ENCODE measurements at places on chromosomes 3 and 15. TPM values are rescaled to one million over a fixed set of nuclear protein-coding genes. Genes with fewer than 3 reads are reported as not detected.
A peak's percentile ranks its signal among the peaks of the same experiment; 100 is the strongest.

- no peak for DNase-seq
These were observed 113.8 kb downstream of the SENP2 start for GRCh38 chr3:185699927-185700326.

DNA sequence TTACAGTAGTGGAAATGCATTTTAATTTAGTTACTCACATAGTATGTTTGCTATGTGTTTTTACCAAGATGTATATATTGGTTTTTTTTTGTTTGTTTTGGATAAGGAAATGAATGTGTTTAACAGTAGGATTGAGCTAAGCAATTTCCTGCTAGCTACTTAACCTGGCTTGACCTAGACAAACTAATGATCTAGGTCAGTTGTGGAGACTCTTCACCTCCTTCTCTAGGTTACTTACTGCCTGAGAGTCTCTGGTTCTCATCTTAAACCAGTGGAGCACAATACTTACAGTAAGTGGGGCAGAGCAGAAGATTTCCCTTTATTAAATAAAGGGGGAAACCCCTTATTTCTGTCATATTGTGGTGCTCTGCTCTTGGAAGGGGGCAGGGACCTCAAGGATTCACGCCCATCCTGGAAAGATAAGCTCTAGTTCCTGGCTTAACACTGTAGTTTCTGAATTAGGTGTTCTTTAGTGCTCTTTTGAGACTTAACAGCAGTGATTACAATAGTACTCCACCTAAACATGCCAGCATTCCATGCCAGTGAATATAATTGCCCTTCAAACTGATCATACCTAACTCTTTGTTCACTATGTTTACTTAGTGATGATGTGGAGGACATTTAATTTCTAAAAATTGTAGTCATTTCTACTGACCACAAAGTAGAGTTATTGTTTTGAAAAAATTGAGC lies 79.9 kb downstream of the UBP1 start:
- peak; percentile 40 for DNase-seq

- no peak for DNase-seq
These were observed 408.2 kb downstream of the IGSF11 start for GRCh38 chr3:118626453-118626852.

- no peak for DNase-seq
These were observed 2.1 kb downstream of the SEMA7A start for GRCh38 chr15:74431645-74432044.

- DNase-seq: no peak
These were observed 57.0 kb downstream of the ASTE1 start for GRCh38 chr3:130969621-130970020.

DNA sequence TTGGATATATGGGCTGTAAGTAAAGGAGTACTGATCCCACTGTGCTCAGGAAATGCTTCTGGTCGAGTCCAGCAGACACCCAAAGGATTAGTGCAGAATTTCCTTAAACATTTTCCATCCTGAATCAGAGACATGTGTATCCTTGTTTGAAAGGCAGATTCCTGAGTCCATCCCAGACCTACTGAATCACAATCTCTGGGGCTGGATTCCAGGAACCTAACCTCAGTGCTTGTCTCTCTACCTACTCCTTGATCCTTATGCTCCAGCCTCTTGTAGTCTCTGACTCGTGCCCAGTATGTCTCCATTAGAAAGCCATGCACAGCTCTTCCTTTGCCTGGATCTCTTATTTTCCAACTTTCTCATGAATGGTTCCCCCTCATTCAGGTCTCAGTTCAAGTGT lies 585.8 kb downstream of the NLGN1 start:
- no peak for DNase-seq

- no peak for DNase-seq
These were observed 49.1 kb downstream of the ZDHHC3 start for GRCh38 chr3:44926921-44927320.

GRCh38 chr3:5194801-5195509 lies 7.4 kb downstream of the EDEM1 start:
- DNase-seq: peak; percentile 43

DNA sequence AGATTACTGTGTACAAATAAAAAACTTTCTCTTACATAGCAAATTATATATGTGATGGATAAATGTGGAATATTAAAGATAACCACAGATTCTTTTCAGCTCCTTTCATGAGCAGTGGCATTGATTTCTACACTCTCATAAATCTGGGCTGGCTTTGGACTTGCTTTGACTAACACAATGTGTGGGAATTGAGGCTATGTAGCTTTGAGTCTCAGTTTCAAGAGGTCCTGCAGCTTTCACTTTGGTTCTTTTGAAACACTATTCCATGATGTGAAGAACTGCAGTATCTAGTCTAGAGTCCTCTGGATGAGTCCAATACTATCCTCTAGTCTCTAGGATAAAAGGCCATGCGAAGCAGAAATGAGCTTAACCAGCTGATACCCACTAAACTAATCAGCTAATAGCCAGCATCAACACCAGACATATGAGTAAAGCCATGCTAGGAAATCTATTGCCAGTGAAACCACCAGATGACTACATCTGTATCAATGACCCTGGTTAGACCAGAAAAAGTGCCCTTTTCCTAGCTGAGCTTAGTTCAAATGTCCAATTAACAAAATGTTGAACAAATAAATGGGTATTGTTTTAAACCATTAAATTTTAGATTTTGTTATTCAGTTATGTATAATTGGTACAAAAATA lies 274.9 kb upstream of the ZPLD1 start:
- no peak for DNase-seq

DNA sequence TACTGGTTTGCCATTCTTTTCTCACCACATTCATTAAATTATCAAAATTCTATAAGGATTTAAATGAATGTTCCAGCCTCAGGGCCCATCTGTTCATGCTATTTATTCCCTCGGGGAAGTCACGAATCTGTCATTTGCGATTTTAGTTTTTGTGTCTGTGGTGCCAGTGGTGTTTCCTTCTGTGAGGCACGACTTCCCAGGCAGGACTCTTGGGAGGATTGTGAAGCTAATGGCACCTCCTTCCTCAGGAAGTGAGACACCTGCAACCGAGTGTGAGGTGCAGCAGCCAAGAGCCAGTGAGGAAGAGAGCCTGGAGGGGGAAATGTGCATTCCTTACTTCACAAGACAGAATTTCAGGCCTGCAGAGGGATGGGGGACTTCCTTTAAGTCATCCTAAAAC lies 24.1 kb downstream of the SV2B start:
- DNase-seq: no peak

DNA sequence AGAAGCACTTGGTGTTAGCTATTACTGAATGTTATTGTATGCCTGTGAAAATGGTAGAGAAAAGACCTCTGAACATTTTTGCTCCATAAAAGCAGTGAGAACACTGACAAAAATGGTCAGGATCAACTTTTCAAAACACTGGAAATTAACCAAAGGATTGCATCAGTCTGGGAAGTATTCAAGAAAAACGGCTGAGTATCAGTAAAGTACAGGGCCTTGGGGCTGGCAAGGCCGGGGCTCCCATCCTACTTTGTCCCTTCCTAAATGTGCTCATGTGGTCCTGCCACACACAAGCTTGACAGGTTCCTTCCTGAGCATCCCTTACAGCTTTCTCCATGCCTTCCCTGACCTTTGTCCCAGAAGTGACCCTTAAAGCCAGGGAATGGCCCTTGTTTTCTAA lies 84.0 kb downstream of the CFAP20DC start:
- no peak for DNase-seq

DNA sequence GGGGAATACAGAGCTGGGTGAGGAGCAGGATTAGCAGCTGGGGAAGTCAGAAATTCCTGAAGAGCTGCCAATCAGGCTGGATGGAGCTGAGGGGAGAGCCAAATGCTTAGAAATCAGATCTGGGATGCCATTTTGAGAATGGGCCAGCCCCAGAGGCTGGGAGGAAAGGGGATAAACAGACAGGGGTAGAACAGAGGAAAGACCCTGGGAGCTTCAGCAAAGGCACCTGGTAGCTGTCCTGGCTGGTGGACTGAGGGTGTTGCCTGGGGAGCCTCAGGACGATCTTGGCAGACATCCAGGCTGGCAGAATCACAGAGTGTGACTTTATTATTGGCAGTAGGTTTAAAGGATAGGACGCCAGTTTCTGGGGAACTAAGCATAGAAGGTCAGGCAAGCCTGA lies 97.8 kb downstream of the SQOR start:
- no peak for DNase-seq

GRCh38 chr3:178457511-178457910 lies 78.7 kb upstream of the KCNMB2 start:
- DNase-seq: no peak

DNA sequence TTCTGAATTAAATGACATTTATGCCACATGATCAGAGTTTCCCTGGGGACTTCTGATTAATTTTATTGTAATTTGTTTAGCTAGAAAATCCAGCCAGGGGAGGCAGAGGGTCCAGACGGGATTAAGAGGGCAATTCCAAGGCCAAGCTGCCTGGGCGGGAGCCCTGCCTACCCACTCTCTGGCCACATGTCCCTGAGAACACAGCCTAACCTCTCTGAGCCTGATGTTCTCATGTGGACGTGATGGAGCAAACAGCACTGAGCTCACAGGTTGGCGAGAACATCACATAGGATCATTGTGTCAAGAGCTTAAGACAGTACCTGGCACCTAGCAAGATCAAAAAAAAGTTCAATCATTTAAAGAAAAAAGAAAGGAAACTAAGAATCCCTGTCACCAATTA lies 1.0 kb downstream of the LRRC2 start:
- no peak for DNase-seq

GRCh38 chr3:108041253-108041652 lies 49.6 kb downstream of the CD47 start:
- DNase-seq: no peak

DNA sequence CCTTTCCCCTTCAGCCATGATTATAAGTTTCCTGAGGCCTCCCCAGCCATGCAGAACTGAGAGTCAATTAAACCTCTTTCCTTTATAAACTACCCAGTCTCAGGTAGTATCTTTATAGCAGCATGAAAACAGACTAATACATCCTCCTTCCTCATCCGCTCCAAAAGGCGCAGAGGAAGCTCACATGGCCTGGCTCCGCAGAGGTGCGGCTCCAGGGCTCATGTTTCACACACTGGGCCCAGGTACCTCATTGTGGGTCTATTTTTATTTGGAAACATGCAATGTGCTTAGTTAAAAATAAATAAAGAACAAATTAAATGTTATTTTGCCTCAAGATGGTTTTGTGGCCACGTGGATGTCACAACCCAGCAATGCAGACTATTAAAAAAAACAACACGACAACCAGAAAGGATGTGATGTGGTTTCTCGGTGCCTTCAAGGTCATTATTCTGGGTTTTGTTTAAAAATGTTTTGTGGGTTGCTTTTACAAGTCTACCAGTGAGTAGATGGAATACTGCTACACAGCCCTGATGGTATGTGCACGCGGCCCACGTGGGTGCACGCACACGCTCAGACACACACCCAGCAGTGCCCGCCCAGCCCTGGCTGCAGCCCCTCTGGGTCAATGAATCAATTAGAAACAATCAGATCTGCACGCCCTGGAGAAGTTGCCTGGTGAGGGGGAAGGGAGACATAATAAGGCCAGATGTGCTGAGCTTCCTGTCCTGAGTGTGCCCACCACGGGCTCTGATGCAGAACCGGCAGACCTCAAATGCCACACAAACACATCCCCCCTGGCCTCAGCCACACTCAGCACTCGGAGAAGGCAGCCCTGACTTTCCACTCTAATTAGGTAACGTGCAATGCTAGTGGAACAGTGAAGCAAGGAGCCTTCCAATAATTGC lies 140.1 kb downstream of the ADAMTS17 start:
- no peak for DNase-seq

GRCh38 chr15:75902129-75902557 lies 1.5 kb upstream of the FBXO22 start:
- DNase-seq: no peak

GRCh38 chr3:71972031-71972430 lies 187.1 kb upstream of the PROK2 start:
- DNase-seq: no peak

GRCh38 chr3:119194237-119195150 lies 21.1 kb downstream of the UPK1B start:
- no peak for DNase-seq

DNA sequence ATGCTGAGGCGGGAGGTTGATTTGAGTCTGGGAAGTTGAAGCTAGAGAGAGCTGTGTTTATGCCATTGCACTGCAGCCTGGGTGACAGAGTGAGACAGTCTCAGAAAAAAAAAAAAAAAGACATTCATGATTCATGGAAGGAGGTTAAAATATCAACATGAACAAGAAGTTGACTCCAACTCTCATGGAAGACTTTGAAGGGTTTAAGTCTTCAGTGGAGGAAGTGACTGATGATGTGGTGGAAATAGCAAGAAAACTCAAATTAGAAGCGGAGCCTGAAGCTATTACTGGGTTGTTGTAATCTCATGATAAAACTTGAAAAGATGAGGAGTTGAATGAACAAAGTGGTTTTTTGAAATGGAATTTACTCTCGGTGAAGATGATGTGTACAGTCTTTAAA lies 491.8 kb downstream of the SQOR start:
- DNase-seq: no peak

DNA sequence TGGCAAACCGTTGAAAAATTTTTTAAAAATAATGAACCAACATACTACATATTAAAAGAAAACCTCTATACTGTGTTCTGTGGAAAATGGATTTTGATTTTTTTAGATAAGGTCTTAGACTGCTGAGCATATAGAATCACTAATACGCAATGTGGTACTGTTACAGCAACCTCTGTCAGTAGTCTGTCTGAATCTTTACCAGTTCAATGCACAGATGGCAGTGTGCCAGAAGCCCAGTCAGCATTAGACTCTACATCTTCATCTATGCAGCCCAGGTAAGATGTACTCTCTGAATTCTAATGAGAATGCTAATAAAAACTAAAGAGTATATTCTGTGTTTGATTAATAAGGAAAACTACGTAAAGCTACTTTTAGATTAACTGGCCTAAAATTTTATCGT lies 31.3 kb upstream of the FAH start:
- DNase-seq: no peak

- no peak for DNase-seq
These were observed 50.9 kb downstream of the KLHL6 start for GRCh38 chr3:183504597-183504996.

DNA sequence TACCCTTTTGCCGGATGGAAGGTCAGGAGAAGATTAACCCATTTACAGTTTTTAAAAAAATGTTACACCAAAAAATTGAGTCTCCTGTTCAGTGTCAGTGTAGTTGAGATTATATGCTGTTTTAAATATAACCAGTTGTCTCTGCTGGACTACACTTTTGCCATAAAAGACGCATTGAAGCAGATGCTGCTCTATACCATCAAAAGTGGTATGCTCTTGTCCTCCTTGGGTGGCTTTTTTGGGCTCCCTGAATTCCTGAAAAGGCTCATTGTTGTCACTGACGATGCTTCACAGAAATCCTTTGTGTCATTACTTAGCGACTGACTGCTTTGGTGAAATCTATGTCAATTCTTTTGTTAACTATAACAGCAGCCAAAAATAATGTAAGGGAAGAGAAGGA lies 133.9 kb upstream of the SKOR1 start:
- DNase-seq: no peak

The RYR3 gene
- not detected for total RNA-seq

The EOMES gene
- total RNA-seq: 0.73 TPM

The P4HTM gene
- 63.0 TPM for total RNA-seq

The GOLGA8S gene
- 0.09 TPM for total RNA-seq

The PTH1R gene
- not detected for total RNA-seq

The GOLGA6L7 gene
- not detected for total RNA-seq

Measured in Calu3 (cell line).